Eye (tissue), 1 donor: ENCODE measurements at places on chromosomes 5 and 9.

- no peak for DNase-seq
Measured at GRCh38 chr5:83322273-83322924, 149.1 kb upstream of the VCAN start.

DNA sequence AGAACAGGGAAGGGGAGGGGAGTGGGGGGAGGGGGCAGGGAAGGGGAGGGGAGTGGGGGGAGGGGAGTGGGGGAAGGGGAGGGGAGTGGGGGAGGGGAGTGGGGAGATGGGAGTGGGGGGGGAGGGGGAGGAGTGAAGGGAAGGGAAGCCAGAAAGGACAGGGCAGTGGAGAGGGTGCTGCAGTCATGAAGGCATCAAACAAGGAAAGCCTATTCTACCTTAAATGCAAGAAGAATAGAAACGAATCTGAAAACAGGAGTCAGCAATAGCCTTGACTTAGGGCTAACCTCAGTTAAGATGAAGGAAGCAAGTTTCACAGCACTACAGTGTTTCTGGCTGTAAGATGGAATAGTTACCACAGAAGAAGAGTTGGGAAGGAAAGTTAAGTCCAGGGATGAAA lies 59.5 kb downstream of the CAMSAP1 start:
- no peak for DNase-seq

- DNase-seq = peak; percentile 74
Measured at GRCh38 chr5:4862500-4862899, 277.6 kb upstream of the ADAMTS16 start.

DNA sequence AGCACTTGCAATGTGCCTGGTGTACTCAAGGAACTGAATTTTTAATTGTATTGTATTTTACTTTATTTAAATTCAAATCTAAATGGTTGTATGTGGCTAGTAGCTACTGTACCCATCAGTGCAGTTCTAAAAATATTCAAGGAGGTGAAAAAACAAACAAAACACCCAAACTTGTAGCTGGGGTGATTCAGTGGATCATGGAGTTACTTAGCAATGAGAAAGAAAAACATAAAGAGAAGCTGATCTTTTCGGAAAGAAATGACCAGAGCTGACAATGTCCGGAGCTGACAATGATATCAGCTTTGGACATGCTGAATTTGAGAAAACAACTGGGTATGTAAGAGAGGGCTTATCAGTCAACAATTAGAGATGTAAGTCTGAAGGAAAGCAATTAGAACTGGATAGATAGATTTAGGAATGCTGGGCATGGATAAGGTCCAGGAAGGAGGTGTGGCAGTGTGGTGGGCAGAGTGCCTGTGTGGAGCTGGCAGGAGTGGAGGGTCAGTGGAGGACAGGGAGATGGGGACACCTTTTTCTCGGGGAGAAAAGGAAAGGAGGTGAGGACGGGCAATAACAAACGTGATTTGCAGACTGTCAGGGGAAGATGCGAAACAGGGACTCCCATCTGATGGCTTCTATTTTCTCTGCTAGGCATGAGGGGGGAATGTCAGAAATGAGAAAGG lies 113.2 kb downstream of the DCP2 start:
- no peak for DNase-seq

GRCh38 chr5:178630951-178631350 lies 4.1 kb upstream of the CLK4 start:
- DNase-seq = no peak

DNA sequence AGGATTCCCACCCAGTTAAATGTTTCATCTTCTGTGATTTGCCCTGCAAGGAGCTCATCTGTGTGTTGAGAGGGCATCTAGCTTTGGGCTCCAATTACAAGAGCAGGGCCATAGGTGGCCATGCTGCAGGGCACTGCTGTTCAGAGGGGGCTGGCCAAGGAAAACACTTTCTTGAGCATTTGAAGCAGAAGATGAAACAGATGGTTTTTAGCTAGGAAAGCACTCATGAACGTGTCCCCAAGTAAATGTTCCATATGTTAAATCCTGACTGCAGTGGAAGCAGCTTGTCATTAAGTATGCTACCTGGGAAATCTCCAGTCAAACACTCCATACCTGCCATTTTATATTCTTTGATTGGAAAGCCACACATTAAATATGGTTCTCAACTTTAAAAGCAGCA lies 176.6 kb downstream of the FBXL7 start:
- no peak for DNase-seq

GRCh38 chr9:77598524-77598923 lies 49.6 kb downstream of the GNA14 start:
- peak; percentile 67 for DNase-seq

GRCh38 chr5:56298336-56299090 lies 65.4 kb upstream of the ANKRD55 start:
- DNase-seq = no peak

DNA sequence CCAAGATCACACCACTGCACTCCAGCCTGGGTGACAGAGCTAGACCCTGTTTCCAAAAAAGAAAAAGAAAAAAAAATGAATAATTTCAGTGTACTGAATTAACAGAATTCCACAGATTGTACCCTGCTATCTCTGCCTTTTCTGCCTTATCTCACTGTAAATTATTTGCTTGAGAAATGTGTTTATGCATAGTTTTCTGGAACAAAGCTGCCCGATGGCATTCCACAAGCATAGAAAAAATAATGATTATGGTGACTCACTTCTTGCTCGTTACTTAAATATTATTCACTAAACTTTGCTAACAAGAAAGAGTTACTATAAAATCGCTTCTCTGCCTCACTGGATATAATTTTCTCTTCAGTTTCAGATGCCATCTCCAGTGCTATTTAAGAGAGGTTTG lies 88.7 kb upstream of the FAM169A start:
- no peak for DNase-seq
